CD4-positive, alpha-beta memory T cell (primary cell): ENCODE measurements at places on chromosomes 12 and 14. TPM values are rescaled to one million over a fixed set of nuclear protein-coding genes. Genes with fewer than 3 reads are reported as not detected.

Gene DPPA3
- total RNA-seq: not detected

- H3K27me3 ChIP-seq: no peaks in the 10 kb centered on the region
- no peaks in the 10 kb centered on the region for H3K4me1 ChIP-seq
- no peak overlapping the region for H3K4me3 ChIP-seq
These were observed 10.9 kb upstream of the LGMN start for GRCh38 chr14:92759300-92759678.

DNA sequence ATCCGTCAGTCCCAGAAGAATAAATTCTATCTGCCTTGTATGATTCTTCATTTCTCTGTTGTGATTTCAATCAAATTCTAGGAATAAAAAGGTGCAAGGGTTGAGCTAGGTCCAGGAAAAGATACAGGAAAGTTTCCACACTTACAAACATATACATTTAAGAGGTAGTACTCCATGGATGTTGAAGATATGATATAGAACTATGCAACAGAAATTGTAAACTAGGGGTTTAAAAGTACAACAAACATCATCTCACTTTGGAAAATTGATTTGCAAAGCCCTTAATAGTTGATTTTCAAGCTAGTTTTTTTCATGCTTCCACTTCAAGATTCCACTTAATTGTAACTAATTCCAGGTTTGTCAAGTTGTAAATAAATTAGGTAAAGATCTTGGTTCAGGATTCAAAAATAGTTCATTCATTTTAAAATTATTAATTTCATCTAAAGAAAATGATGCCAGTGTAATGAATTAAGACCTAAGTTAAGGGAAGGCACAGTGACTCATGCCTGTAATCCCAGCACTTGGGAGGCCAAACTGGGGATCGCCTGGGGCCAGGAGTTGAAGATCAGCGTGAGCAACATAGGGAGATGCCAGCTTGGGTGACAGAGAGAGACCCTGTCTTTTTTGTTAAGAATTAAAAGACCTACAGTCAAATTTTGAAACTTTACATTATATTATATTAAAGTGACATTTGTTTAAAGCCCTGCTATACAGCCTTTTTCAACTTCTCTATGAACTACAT is at the start of gene OR6C70:
OR6C70 (minus strand) TSS at position 51 of the 742 bp plus-strand sequence; CDS start at position 51, 0 bp downstream.
- no peaks in the 10 kb centered on the region for H3K27me3 ChIP-seq
- H3K27ac ChIP-seq: no peak within 1 kb of the TSS
- H3K4me1 ChIP-seq: no peaks in the 10 kb centered on the region
- DNase-seq: no peak
- H3K36me3 ChIP-seq: no peaks in the 10 kb centered on the region
- no peak within 1 kb of the TSS for H3K4me3 ChIP-seq

- H3K27me3 ChIP-seq: no peaks in the 10 kb centered on the region
- no peaks in the 10 kb centered on the region for H3K4me1 ChIP-seq
- no peak overlapping the region for H3K4me3 ChIP-seq
- H3K36me3 ChIP-seq: no peaks in the 10 kb centered on the region
- H3K27ac ChIP-seq: no peak overlapping the region
These were observed 30.4 kb upstream of the VWF start for GRCh38 chr12:6154730-6155459.

GRCh38 chr12:57693317-57693658 is 644 bp upstream of the OS9 start:
- DNase-seq: no peak
- peaks cover 28% of the 10 kb centered on the region for H3K36me3 ChIP-seq
- no peak overlapping the region for H3K4me3 ChIP-seq
- peak overlapping the region; percentile 35 for H3K27ac ChIP-seq
- peaks cover 26% of the 10 kb centered on the region for H3K4me1 ChIP-seq

DNA sequence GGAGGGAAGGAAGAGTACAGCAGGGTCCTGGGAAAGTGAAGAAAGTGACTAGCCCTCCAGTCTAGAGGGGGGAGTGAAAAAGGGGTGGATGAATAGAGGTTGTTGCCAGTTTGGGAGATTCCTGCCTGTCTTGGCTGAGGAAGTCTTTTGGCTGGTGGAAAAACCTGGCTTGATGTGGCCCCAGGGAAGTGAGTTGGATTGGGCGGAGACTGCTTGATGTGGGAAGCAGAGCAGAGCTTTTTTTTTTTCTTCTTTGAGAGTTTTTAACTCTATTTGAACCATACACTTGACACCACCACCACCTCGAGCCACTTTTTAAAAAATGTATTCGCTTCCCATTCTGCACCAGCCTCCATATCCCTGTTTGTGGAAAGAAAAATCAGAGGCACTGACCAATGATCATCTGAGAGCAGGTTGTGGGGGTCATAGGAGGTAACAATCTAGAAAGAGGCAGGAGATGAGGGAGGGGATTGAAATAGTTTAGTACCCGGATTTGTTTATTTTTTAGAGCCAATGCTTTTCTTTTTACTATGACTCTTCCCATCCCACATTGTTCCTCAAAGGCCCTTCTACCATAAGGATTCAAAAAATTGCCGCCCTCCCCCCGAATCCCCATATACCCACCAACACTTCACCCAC is 690 bp upstream of the DTX3 start:
- no peak for DNase-seq
- H3K4me1 ChIP-seq: peaks cover 30% of the 10 kb centered on the region
- H3K4me3 ChIP-seq: peak overlapping the region; percentile 66

DNA sequence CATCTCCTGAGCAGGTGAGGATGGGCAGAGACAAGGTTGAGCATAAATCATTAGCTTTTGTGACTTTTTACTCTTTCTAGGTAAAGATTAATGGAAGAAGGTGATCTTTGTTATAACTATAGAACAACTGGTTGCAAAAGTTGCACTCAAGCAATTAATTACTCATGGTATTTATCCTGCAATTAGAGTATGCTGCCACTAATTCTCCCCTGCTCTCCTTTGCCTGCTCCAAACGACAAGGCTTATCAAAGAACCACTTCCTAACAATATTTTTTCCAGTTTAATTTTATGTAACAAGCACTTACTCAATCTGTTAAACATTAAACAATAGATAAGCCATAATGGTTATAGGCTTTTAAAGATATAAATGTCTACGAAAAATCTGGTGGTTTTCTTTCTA is 189.9 kb upstream of the PELI2 start:
- H3K4me3 ChIP-seq: no peak overlapping the region
- DNase-seq: no peak
- no peaks in the 10 kb centered on the region for H3K27me3 ChIP-seq
- no peaks in the 10 kb centered on the region for H3K4me1 ChIP-seq
- H3K27ac ChIP-seq: no peak overlapping the region

Gene MOK
- 1.3 TPM for total RNA-seq

GRCh38 chr12:128408669-128409068 is 141.7 kb downstream of the TMEM132C start:
- no peak overlapping the region for H3K27ac ChIP-seq
- no peak overlapping the region for H3K4me3 ChIP-seq
- H3K27me3 ChIP-seq: no peaks in the 10 kb centered on the region

DNA sequence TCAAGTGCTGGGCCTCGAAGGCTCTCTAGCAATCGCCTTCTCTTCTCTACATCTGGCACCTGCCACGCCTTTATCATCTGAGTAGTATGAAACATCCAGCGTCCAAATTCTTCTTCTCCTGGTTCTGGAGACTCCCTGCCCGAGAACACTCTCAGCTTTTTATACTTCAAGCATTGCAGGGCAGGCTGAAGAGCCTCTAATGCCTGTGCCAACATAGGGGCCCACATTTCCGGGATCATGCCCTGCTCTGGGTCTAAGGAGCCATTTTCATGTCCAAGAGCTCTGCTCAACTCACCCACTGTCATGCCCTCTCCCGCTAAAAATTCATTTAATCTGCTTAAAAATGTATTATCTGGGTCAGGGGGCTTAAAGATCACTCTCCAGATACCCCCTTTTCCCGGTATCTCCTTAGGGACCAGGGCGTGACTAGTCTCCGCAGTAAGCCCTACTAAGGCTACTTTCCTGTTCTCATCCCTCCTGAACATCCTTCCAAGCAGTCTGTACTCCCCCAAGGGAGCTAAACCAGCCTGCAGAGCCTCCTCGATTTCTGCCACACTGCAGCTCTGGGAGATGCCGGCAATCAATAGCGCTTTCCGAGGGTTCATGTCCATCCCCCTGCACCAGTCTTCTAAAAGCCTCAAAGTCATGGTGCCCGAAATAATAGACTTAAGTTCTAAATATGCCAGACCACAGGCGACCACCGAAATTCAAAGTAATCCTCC is 940 bp downstream of the MOAP1 start:
- no peak for DNase-seq
- peak overlapping the region; percentile 71 for H3K4me3 ChIP-seq
- H3K4me1 ChIP-seq: peaks cover 37% of the 10 kb centered on the region
- H3K36me3 ChIP-seq: peaks cover 7% of the 10 kb centered on the region
- no peaks in the 10 kb centered on the region for H3K27me3 ChIP-seq
- peak overlapping the region; percentile 98 for H3K27ac ChIP-seq

Gene GALNT8
- 0.99 TPM for total RNA-seq

DNA sequence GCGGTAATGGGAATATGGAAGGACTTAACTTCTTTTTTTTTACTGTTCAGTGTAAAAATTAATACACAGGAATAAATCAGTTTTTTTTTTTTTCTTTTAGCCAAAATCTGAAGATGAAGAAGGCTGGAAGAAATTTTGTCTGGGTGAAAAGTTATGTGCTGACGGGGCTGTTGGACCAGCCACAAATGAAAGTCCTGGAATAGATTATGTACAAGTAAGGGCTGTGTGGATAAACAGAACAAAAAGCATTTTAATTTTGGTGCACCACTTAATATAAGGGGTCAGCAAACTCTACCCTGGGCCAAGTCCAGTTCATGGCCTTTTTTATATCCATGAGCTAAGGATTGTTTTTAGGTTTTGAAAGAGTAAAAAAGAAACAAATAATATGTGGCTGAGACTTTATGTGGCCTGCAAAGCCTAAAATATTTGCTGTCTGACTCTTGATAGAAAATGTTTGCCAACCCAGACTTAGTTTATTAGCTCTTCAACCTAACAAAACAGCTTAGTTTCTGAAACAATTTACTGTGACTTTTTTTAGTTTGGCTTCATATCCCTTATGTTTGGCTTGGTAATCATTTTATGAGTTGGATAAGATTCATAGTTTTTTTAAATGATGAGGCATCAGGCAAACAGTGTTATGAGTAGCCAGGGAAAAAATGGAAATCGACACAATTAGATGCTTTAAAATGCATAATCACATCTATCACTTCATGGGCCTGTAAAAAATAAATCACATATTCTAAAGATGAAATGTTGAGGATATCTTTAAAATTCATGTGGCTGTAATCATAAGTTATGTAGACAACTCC is 8.4 kb downstream of the GEMIN2 start:
- peaks cover 24% of the 10 kb centered on the region for H3K36me3 ChIP-seq
- H3K27ac ChIP-seq: no peak overlapping the region
- H3K27me3 ChIP-seq: no peaks in the 10 kb centered on the region
- no peak overlapping the region for H3K4me3 ChIP-seq
- no peaks in the 10 kb centered on the region for H3K4me1 ChIP-seq

DNA sequence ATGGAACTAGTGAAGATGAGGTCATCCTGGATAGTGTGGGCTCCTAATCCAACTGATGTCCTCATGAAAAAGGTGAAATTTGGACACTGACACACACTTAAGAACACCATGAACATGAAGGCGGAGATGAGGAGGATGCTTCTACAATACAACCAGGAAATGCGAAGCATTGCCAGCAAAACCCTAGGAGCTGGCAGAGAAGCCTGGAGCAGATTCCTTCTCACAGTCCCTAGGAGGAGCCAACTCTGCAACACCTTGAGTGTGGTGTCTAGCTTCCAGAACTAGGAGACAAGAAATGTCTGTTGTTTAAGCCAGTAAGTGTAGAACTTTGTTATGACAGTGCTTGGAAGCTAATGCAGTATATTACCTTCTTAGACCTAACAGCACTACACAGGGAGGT is 191.9 kb upstream of the PWP1 start:
- no peak for DNase-seq
- no peaks in the 10 kb centered on the region for H3K27me3 ChIP-seq
- peaks cover 13% of the 10 kb centered on the region for H3K4me1 ChIP-seq
- H3K36me3 ChIP-seq: no peaks in the 10 kb centered on the region

Gene CCDC85C
- 14.4 TPM for total RNA-seq

DNA sequence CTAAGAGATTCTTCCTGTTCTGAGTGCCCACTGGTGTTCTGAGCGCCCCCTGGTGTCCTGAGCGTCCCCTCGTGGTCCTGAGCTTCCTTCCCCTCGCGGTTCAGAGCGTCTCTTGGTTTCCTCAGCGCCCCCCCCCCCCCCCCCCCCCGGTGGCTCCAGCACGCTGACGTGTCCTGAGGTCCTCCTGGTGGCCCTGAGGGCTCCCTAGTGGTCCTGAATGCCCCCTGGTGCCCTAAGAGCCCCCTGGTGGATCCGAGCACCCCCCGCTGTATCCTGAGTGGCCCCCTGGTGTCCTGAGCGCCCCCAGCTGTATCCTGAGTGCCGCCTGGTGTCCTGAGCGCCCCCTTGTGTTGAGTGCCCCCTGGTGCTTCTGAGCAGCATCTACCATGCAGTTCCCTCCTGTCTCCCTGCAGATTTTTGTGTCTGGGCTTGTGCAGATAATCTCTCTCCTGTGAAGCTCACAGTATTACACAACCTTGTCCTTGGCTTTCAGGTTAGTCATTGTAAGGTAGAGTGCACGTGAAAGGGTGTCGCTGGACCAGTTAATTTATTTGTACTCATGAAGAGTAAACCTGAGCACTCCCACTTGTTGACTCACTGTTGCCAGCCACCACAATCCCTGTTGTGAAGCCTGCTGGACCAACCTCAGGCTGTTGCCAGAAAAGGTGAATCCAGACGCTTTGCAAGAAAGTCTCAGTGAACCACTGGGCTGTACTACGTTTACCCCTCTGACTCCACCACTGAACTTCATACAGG is 1168.4 kb downstream of the TMEM121 start:
- no peaks in the 10 kb centered on the region for H3K27me3 ChIP-seq
- H3K36me3 ChIP-seq: no peaks in the 10 kb centered on the region
- peak; percentile 55 for DNase-seq
- no peak overlapping the region for H3K27ac ChIP-seq
- H3K4me3 ChIP-seq: no peak overlapping the region

Gene BCL11B
- 165 TPM for total RNA-seq

DNA sequence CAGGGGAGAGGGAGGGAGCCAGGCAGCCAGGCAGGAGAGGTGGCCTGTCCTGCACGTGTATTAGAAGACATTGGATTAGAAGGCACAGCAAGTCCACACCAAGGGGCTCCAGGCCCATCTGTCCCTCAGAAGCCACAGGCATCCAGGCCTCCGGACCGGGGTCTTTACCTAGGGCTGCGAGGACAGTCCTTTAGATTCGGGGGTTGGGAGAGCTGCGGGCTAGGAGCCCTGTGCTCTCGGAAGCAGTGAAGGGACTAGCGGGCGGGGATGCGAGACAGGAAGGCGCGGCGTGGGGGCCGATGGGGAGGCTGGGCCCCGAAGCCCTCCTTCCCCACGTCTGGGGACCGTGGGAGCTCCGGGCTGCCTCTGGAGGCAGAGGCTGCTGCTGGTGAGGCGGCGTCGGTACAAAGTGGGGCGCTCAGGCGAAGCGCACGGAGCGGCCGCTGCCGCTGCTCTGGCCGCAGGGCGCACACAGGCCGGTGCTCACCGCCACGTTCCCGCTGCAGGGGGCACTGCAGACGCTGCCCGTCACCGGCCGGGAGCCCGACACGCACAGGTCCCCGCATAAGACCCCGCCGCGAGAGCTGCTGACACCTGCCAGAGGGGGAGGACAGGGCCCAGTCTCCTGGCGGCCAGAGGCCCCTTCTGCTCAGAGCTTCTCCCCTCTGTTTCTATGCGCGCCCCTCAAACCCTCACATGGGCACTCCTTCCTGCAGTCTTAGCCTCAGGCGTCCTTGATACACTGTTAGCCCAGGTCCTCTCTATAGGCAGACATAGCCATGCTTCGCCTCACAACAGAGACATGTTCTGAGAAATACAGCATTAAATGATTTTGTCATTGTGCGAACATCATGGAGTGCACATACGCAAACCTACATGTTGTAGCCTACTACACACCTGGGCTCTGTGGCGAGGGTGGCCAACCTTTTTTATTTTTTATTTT is 17.3 kb downstream of the KRT7 start:
- no peak overlapping the region for H3K4me3 ChIP-seq
- no peaks in the 10 kb centered on the region for H3K36me3 ChIP-seq
- DNase-seq: no peak
- peaks cover 8% of the 10 kb centered on the region for H3K4me1 ChIP-seq
- H3K27ac ChIP-seq: no peak overlapping the region
